Activated B cell treated with CpG ODN at 0.5 μM for 24 hours (primary cell): ENCODE measurements at places on chromosomes 3 and 15. TPM values are rescaled to one million over a fixed set of nuclear protein-coding genes. Genes with fewer than 3 reads are reported as not detected.

GRCh38 chr3:73774645-73775044 lies 149.9 kb upstream of the PDZRN3 start:
- DNase-seq = no peak
- H3K27me3 ChIP-seq = no peaks in the 10 kb centered on the region
- H3K27ac ChIP-seq = no peak overlapping the region
- H3K36me3 ChIP-seq = no peaks in the 10 kb centered on the region

DNA sequence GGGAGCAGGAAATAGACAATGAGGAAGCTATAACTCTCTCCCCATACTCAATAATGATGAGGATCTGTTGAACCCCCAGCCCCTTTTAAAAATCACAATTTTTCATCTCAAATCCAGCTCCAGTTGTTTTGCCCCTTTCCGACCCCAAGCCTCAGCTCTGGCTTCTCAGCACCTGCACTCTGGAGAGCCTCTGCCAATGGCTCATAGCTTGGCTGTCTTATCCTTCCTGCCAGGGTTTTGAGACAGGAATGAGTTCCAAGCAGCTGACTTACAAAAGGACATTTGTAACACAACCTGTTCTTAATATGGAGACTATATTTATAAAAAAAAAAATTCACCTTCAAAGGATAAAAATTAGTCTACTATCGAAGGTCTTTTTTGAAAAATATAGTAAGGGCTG lies 105.9 kb upstream of the NEDD4 start:
- DNase-seq = no peak
- H3K27me3 ChIP-seq = no peaks in the 10 kb centered on the region
- peaks cover 71% of the 10 kb centered on the region for H3K36me3 ChIP-seq
- no peak overlapping the region for H3K27ac ChIP-seq
- H3K4me1 ChIP-seq = no peaks in the 10 kb centered on the region

- DNase-seq = no peak
- no peaks in the 10 kb centered on the region for H3K36me3 ChIP-seq
- H3K4me3 ChIP-seq = no peak overlapping the region
- no peak overlapping the region for H3K27ac ChIP-seq
- no peaks in the 10 kb centered on the region for H3K27me3 ChIP-seq
Measured at GRCh38 chr3:118180853-118181252, 853.8 kb downstream of the IGSF11 start.

The PLCH1 gene
- 0.12 and 0.27 TPM in 2 replicates for total RNA-seq

The ALDH1L1 gene
- total RNA-seq = not detected in 2 replicates

The CCK gene
- not detected in 2 replicates for total RNA-seq

The DUOXA1 gene
- total RNA-seq = 0.15 and 0.33 TPM in 2 replicates

The CRYGS gene
- total RNA-seq = 4.0 and 4.6 TPM in 2 replicates
